Stimulated activated CD4-positive, alpha-beta T cell treated with anti-CD3 and anti-CD28 coated beads, Interleukin-12 subunit alpha, Interleukin-12 subunit beta, amount 100 ng/mL, for 24 hours (primary cell): ENCODE measurements at places on chromosomes 3 and 15.

DNA sequence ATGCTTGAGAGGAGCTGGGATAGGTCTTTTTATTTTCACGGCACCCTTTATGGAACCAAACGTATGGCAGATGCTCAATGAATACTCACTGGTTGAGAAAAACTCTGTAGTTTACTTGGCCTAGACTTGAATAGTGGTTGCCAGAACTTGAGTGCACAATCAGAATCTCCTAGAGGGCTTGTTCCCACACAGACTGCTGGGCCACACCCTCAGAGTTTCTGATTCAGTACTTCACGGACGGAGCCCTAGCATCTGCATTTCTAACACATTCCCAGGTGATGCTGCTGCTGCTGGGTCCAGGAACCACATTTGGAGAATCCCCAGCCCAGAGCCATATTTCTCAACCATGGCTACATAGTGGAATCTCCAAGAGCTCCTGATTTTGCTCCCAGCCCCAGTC, 24.6 kb downstream of the CA12 start:
- no peak for DNase-seq

DNA sequence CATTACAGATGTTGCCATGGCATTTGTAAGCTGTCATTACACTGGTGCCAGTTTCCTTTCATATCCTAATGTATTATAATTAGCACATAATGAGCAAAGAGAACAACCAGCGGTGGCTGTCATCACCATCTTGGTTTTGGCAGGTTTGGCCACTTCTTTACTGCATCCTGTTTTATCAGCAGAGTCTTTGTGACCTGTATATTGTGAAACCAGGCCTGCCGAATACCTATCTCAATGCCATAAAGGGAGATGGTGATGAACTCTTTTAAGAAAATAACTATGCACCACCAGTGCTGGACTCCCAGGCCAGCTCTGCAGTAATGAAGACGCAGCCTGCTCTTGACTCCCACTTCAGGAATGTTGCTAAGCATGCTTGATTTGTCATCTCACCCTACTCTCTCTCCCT, 458.1 kb upstream of the NR2F2 start:
- DNase-seq: no peak

GRCh38 chr3:182519569-182519968, 273.7 kb upstream of the ATP11B start:
- DNase-seq: no peak

DNA sequence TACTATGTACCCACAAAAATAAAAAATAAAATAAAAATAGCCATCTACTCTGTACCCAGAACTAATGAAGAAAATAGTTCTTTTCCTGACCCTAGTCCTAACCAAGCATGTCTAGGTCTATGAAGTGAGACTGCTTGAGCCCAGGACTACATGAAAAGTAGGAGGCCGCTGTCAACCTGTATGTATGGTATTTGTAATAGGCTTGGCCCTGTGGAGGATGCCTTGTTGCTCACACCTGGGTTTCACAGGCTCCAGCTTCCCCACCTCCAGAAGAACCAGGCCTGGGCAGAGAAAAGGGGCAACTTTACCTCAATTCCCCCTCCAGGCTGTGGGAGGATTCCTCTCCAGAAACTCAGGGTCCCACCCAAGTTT, 6.8 kb upstream of the PKM start:
- DNase-seq: no peak

GRCh38 chr3:149688122-149688757, 30.4 kb upstream of the WWTR1 start:
- DNase-seq: no peak

DNA sequence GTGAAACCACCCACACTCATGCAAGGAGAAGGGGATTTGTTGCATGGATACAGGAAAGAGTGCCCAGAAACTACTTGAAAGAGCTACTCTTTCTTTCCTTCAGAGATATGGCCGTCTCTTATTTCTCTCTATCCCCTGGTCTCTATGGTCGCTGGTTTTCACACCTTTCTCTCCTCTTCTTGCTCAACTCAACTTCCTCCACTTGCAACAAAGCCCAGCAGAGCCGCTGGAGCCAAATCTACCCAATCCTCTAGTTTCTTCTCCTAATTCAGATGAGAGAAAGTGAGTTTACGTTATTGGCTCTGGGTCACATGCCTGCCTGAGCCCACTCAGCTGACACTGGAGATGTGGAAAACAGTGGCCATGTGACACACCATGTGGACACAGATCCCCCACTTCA, 215.2 kb downstream of the OSBPL10 start:
- DNase-seq: no peak
